A549 treated with Hydrocortisone at 1 μM for 4 hours (cell line): ENCODE measurements at places on chromosomes 1 and 21. TPM values are rescaled to one million over a fixed set of nuclear protein-coding genes. Genes with fewer than 3 reads are reported as not detected.

Gene SLAMF9
- 0.22 to 0.68 TPM (median 0.56 TPM) in 5 replicates for total RNA-seq

Gene BRDT
- not detected in 5 replicates for total RNA-seq

Gene TNNI3K
- 0.18 TPM in 1 of 5 replicates, not detected in the others for total RNA-seq

Gene ZFP69B
- 1.2 to 2.4 TPM (median 1.8 TPM) in 5 replicates for total RNA-seq

Gene PAPPA2
- 0.01 TPM in 2 of 5 replicates, not detected in the others for total RNA-seq

Gene IFI44
- total RNA-seq: 0.16 to 0.79 TPM (median 0.43 TPM) in 5 replicates

Gene IL22RA1
- 6.5 to 8.8 TPM (median 7.3 TPM) in 5 replicates for total RNA-seq

Gene BLACAT1
- total RNA-seq: 0.03 to 0.06 TPM in 2 of 5 replicates, not detected in the others

Gene SH3BGR
- 0.27 to 2.3 TPM (median 0.79 TPM) in 5 replicates for total RNA-seq

Gene MYOG
- total RNA-seq: not detected in 5 replicates

Gene NBPF20
- total RNA-seq: 2.8 to 4.3 TPM (median 2.9 TPM) in 5 replicates

Gene WLS
- 16.0 to 22.5 TPM (median 16.8 TPM) in 5 replicates for total RNA-seq

Gene APCS
- not detected in 5 replicates for total RNA-seq

Gene CD48
- not detected in 5 replicates for total RNA-seq

Gene UQCRHL
- 5.9 to 8.7 TPM (median 6.2 TPM) in 5 replicates for total RNA-seq

Gene HIPK1
- total RNA-seq: 13.4 to 16.6 TPM (median 15.2 TPM) in 5 replicates

Gene JAM2
- not detected in 5 replicates for total RNA-seq

Gene PBX1
- total RNA-seq: 10.0 to 14.7 TPM (median 13.5 TPM) in 5 replicates

Gene GCSAML
- total RNA-seq: not detected in 5 replicates

Gene GBP6
- not detected in 5 replicates for total RNA-seq

Gene CCDC181
- 0.06 to 0.22 TPM (median 0.13 TPM) in 4 of 5 replicates, not detected in the other for total RNA-seq

Gene RNU1-4
- total RNA-seq: 6.1 to 30.4 TPM (median 9.0 TPM) in 3 of 5 replicates, not detected in the others
